ENCODE measurements at places on chromosomes 2 and 18.
A peak's percentile ranks its signal among the peaks of the same experiment; 100 is the strongest.

DNA sequence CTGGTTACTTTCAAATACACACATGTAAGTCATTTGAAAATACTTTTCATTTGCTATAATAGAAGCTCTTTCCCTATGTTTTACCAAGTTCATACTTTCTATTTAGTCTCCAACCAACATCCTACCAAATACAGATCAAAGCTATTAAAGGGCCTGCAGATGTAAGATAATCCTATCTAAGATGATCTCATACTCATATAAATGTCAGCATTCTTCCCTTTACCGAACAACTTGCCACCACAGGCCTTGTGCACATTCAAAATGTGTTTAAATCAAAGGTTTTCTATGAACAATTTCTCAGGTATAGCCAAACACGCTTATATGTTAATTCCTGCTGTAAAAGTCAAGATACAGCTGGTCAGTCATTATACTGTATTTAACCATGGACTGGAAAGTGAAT lies 23.3 kb downstream of the KCTD18 start:
- no peak for DNase-seq

- DNase-seq, result no peak
Observed at GRCh38 chr2:74887445-74887951, 53.6 kb downstream of the HK2 start.

DNA sequence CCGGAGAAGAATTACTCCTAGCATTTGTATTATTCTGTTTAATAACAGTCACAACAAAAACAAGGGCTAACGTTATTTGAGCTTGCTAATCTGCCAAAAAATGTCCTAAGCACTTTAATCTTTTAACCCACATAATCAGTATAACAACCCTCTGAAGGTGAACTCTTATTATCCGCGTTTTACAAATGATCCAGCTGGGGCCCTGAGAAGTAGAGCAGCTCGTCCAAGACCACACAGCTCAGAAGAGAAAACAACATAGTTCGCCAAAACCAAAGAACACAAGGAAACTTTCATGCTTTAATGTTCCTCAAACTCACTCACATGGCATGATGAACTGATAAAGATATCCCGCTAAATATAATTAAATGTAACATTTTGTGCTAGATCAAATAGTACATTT lies 159.7 kb upstream of the ZNF236 start:
- no peak for DNase-seq

DNA sequence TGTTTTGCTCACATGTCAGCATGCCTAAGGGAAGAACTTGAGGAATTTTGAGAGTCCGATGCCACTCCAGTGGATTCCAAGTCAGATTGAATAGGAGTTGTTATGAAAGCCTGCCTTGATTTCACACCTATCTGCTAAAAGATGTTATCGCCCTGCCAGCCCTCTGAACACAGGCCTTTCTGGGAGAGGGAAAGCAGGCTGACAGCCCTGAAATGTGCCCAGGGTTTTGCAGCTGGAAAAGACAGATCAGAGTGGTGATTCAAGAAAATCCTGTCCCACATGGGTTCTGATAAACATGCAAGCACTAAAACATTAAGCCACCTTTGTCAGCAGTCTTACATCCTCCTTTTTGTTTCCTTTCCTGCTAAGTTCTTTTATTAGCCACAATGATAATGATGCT lies 1752.9 kb upstream of the CELF4 start:
- DNase-seq, result no peak

DNA sequence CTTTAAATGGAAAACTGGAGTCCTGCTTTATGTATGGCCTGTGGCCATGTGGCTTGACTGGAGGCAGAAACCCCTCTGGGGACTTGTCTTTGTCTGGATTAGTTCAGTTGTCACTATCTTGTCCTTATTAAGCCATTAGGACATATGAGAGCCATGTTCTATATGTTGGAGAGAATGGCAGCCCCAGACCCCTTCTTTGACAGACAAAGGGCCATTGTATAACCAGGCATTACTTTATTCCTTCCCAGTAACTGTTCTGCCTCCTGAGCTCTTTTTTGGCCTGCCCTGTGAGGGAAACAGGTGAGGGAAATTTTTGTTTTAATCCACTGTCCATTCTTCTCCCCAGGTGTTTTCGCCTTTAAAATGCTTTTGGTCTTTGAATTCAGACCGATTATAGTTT lies 43.3 kb downstream of the FSHR start:
- no peak for DNase-seq

GRCh38 chr2:213220967-213221603 lies 63.2 kb upstream of the SPAG16 start:
- DNase-seq, result no peak

- DNase-seq, result no peak
Observed at GRCh38 chr2:216621292-216621691, 11.9 kb upstream of the IGFBP2 start.

DNA sequence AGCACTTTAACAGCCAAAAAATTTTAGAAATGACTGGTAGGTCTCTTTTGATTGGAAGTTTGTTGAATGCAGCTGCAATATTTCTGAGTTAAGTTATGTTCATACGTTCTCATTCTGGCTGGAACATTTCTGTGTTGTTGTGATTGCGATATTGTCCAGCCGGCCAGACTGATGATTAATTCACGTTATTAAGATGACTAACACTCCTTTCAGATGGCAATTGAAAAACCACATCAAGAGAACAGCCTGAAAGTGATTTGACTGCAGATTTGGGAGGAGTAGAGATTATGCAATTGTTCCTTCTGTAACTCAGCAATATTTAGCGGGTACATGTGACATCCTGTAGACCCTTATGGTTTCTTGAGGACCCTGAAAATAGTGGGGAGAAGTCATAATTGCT lies 133.7 kb downstream of the FBXO15 start:
- DNase-seq, result no peak

DNA sequence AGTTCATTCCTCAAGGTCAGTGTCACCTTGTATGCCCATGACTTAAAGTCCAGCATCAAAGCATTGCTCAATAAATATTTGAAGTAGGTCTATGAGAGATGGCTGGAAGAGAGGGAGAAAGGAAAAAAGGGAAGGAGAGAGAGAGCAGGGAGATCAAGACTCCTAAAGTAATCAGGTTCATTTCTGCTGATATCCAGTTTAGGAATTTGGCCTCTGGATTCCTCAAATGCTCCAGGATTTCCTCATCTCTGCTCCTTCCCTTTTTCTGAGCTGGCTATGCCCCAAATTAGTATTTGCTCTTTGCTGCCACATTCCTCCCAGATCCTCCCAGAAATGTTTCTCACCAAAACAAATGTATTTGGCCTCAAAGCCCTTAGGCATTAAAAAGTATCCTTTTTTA lies 739.4 kb upstream of the CHAC2 start:
- DNase-seq, result no peak

DNA sequence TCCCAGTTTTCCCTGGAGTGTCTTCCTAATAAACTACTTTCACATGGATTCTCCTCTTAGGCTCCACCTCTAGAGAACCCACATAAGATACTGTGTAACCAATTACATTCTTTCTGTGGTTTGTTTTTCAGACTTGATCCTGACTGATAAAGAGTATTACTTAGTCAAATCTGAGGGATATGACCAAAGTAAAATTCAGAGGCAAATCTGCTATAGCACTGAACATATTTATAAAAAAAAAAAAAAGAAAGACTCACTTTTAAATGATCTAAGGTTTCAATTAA lies 13.9 kb downstream of the CKAP2L start:
- DNase-seq, result no peak

- no peak for DNase-seq
Observed at GRCh38 chr2:15782009-15782751, 158.2 kb upstream of the MYCN start.

DNA sequence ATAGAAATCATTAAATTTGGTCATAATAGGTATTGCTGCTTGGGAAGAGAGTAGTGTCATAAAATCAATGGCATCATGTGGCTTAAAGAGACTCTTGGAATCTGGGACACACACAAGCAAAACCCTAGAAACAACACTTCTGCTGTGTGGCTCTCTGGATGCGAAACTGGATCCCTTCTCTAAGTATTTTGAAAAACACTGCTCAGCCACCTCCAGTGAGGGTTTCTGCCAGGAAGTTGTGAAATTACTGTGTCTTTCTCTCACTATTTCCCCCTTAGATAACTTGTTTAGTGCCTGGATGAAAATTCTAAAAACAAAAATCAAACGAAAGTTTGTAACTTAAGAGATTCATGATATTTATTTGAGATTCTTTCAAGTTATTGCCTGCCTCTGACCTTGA lies 163.8 kb downstream of the RHBDD1 start:
- no peak for DNase-seq

DNA sequence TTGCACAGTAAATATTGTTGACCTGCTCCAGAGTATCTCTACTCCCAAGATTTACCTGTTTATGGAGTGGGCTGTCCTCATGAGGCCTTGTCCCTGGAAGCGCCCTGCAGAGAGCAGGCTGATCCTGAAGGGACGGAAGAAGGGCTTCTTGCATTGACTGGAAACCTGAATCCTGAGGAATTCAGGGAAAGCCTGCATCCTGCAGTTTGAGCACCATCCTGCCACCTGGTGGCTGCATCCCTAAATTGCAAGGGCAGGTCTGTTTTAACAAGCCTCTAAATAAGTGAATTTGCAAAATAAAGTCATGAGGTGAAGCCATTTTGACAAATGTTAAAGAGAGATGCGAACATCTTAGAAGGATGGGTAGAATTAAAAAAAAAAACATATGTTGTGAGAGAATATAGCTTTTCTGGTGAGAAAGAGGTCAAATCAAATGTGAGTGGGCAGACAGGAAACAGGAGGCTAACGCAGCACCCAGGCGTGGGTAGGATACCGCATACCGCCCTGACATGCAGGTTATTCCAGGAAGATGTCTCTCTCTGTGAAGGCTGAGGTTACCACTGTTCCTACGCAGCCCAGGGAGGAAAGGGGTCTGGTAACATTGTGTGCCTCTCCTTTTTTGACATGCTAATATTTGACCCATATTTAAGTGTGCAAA lies 754.9 kb downstream of the RNF144A start:
- DNase-seq, result peak; percentile 41

DNA sequence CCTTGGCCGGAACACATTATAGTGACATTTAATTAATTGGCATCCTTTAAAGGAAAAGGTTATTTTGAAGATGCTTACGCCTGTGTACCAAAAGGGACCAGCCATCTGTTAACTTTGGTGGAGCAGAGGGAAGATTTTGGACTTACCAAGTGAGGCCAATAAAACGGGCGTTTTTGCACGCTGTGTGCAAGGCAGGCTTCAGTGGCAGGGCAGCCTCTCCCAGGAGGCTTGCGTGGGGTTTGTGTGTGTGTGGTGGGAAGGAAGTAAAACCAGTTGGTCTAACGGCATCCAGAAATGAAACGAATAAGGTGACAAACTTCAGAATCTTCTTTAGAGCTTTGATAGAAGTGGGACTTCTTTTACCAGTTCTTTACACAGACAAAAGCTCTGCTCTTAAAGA lies 191.7 kb downstream of the PRKCE start:
- DNase-seq, result peak; percentile 43

GRCh38 chr2:105796131-105796638 lies 51.5 kb downstream of the NCK2 start:
- DNase-seq, result no peak

GRCh38 chr2:137202318-137202717 lies 437.0 kb downstream of the THSD7B start:
- no peak for DNase-seq

- no peak for DNase-seq
Observed at GRCh38 chr18:3015851-3016250, 2.9 kb upstream of the LPIN2 start.

DNA sequence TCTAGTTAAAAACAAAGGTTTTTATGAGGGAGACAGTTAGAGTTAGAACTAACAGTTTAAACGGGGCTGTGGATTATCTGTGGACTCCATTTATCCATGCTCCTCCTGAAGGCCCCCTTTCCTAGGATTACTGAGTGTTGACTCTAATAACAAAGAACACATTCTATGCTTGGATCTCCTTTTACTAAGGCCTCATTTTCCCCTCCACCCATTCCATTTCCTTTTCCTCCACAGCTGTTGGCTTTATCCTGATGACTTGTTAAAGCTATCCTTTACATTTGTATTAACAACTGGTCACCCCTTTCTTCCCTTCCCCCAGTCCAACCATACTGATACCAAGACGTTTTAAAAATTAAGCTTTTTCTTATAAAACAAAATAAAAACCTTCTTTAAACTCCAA lies 220.6 kb downstream of the SRBD1 start:
- no peak for DNase-seq

DNA sequence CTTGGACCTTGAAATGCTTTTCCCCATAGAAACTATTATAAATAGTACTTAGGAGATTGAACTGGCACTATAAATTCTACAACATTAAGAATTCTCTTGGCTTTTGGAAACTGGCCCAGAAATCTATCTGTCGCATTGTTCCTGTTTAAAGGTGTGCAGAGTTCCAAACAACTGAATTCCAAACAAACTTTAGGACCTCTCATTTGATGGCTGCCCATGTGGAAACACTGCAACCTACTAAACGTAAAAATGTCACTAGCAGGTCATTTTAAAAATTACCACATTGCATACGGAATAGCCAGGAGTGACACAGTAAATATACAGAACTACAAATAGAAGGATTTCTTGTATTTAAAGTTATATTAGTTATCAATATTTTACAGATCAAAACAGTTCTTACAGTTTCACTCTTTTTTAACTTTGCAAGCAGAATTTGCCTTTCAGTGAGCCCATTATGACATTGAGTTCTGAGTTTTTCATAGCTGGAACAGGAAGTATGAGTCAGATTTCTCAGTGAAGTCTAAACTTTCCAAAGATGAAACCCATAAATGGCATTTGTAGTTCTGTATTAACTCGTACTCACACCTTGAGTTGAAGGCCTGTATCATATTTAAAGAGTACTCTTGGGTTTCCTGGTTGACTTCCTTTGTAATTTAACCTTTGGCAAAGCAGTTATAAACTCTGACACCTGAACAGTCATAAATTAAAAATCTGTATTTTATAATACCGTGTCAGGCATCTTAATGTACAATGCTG lies 142.3 kb upstream of the BOD1L2 start:
- no peak for DNase-seq

GRCh38 chr2:102967451-102967850 lies 205.6 kb downstream of the TMEM182 start:
- DNase-seq, result no peak

DNA sequence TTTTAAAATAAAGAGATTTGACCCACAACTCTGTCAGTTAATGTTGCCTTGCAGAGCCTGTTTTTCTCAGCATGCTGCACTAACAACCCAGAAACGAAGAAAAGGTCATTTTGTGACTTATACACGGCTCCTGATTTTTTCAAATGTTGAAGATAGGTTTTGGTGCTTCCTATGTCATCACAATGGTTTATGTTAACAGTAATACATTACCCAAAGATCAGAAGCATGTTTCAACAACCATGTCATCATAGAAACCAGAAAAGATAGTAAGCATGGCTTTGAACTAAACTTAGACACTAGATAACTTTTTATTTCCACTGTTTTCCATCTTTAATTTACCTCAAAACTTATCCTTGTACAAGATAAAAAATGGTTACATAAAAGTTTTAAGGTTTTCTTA lies 10.1 kb downstream of the BAZ2B start:
- DNase-seq, result no peak

GRCh38 chr2:121189661-121190381 lies 95.2 kb downstream of the TFCP2L1 start:
- no peak for DNase-seq

DNA sequence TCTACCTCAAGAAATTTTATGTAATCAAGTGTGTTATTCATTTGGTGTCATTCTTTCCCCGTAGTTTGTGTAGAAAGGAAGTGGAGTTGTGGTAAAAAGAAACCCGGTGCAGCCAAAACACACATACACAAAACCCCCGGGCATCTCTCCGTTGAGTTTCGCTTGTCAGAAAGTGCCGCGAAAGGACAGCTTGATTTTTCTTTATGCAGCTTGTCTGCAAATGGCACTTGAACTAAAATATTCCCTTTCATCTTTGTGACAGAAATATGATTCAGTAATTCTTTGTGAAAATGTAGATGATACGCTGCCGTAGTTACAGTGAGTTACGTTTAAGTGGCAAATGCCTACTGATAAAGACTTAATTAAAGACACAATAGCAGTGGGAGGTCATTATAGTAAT lies 268.8 kb upstream of the SPRED2 start:
- DNase-seq, result no peak
